ENCODE measurements at places on chromosomes 6 and 20. TPM values are rescaled to one million over a fixed set of nuclear protein-coding genes. Genes with fewer than 3 reads are reported as not detected.

GRCh38 chr6:37566111-37566949 lies 66.6 kb upstream of the CCDC167 start:
- DNase-seq = no peak

DNA sequence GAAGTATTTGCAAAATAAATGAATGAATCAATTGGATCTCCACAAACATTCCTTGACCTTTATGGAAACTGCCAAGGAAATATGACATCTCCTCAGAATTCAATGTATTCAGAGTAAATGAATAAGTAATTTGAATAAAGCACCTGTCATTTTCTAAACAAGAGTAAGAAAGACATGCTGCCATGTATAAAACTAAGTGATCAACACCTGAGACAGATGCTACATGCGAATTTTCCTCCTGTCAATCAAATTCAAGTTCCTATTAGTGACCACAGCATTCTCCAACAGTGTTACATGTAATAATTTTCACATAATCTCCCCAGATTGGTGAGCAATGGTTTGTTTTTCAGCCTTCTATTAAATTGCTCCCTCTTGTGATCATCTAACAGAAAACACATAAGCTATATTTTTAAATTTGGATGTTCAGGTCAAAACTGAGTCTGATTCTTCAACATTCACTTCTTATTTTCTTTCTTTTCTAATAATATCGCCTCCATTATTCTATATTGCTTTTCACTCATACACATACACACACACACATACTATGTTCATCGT lies 163.2 kb upstream of the RNF217 start:
- no peak for DNase-seq

The ME1 gene
- 38.5 TPM for total RNA-seq

The CDH22 gene
- not detected for total RNA-seq

The HLA-DQB1 gene
- total RNA-seq = 3.7 TPM

The SERPINB1 gene
- 2.0 TPM for total RNA-seq

The DUSP22 gene
- 34.9 TPM for total RNA-seq

- DNase-seq = no peak
Measured at GRCh38 chr6:71222671-71223070, 65.9 kb upstream of the OGFRL1 start.

- DNase-seq = peak; percentile 82
Measured at GRCh38 chr6:161010418-161010817, 18.8 kb downstream of the MAP3K4 start.

The OXT gene
- total RNA-seq = not detected

DNA sequence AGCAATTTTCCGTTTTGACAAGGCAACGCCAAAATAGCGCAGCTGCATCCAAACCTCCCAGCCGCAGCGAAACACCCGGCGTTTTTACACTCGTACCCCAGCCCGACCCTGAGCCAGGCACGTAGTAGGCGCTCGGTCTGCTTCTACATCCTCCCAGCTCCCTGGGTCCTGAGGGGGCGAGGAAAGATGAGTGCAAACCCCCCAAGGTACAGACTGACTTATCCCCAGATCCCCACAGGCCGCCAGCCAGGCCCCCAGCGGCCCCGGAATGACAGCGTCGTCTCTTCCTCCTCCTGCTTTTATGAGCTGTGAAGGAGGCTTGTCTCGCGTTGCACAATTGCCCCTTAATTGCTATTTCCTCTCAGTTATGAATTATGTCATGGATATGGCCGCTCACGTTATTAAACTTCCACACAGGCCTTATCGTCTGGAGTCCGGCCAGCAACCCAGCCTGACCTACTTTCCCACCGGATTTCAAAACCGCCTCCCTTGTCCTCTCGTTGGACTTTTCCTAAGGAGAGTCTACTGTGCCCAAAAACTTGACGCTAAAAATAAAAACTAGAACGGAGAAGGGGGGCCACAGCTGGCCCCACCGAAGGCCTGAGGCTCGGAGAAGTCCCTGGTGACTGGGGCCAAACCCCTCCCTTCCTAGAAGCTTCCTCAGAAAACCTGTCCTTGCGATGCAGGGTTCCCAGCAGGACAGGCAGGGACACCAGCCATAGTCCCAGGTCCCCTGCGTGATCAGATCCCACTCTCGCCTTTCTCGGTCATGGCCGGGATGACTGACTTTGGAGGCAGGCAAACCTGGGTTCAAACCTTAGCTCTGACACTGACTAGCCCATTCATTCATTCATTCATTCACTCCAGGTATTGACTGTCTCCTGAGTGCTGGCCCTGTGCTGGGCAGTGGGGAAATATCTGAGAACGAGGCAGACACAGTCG lies 130.9 kb upstream of the PTPN1 start:
- DNase-seq = peak; percentile 45

- DNase-seq = no peak
Measured at GRCh38 chr20:48826883-48827771, 672 bp downstream of the PREX1 start.

The LBP gene
- total RNA-seq = not detected

GRCh38 chr6:118581489-118581959 lies 33.4 kb downstream of the PLN start:
- peak; percentile 75 for DNase-seq

The RIN2 gene
- total RNA-seq = 22.8 TPM

DNA sequence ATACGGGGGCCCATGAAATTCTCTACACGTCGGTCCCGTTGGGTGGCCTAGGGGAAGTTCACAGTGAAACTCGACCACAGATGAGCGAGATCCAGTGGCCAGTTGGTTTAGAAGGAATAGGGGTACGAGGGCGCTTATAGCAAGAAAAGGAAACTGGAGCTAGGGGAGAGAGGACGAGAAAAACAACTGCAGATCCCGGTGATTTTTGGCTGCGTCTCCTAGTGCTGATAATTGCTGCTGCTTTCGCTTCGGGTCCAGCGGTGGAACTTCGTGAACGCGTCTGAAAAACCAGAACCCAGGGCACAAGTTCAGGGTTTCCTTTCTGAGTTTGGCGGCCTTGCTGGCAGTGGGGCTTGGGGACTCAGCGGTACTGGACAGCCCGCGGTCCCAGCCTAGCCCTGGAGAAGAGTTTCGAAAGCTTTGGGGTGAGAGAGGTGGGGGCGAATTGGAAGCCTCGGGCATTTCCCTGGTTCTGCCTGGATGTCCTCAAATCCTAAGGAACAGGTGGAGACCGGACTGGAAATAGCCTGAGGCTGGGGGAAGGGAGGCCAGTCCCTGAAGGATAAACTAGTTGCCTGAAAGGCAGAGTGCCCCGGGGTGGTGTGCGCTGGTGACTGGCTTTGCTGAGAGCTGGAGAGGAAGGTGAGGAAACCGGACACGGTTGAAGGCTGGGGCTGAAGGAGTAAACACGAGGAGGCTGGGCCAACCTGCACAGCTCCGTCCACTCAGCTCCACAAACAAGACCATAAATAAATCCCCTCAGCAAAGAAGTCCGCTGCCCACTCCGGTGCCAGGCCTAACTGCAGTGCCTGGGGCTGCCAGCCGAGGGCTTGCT lies 793 bp downstream of the GMPR start:
- no peak for DNase-seq

GRCh38 chr20:38112930-38113294 lies 52.2 kb downstream of the TGM2 start:
- DNase-seq = no peak

DNA sequence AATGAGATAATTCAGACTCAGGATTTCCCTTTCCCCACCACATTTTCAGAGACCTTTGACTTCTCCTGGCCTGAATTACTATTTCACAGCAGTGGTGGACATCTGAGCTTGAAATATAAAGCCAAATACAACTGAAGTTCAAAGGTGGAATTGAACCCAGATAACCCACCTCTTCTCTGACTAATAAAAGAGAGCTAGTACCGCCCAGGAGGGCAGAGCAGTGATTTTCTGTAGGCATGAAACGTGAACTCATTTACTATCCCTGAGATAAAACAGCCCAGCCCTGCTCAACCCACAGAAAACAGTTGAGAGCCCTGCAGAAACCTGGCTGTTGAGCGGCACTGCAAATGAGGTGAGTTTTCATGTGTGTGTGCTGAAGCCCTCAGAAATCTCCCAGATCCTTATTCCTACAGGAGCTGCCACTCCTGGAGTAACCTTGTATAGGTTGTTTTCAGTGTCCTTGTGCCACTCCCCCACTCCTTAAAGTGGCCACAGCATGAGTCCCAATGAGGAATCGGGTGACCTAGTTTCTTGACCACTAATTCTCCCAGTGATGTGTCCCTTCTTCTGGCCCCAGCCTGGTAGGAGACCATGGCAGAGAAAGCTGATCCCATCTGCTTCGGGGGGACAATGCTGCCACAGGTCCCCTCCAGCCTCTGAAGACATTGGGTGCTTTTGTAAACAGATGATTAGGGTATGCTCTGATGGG lies 99.2 kb downstream of the NOL4L start:
- no peak for DNase-seq

GRCh38 chr20:19920381-19921138 lies 96.6 kb upstream of the NAA20 start:
- DNase-seq = no peak

DNA sequence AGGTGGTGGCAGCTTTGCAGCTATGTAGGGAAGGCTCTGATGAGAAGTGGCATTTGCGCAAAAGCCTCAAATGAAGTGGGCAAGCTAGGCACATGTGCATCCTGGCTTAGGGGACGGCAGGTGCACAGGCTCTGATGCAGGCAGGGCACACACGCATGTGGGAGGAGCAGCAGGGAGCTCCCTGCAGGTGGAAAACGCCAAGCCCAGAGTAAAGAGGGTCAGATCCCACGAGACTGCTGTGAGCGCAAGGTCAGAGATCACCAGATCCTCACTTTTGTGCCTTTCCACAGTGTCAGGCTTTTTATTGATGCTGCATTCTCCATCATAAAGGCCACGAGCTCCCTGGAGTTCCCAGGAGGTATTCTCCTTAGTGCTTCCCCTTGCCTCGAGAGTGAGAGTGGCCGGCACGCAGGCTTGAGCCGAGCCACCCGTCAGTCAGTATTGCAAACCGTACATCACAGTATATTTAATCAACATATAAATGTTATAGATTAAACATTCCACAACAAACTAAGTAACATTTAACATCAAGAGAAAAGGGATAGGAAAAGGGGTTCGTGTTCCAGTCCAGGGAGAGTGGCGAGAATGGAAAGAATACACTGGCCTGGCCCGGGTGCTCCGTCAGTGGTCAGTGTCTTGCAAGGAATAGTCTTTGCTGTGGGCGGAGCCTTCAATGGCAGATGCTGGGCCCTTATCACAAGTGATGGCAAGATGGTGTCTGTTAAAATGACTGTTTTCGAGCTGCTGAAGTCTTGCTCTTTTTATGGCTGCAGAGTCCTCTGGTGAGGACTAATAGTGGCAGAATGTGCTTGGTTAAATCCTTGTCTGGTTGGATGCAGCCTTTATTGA lies 109.4 kb downstream of the SYNDIG1 start:
- no peak for DNase-seq

GRCh38 chr6:16824845-16825685 lies 63.8 kb upstream of the ATXN1 start:
- DNase-seq = no peak

The TP53INP2 gene
- 19.6 TPM for total RNA-seq

DNA sequence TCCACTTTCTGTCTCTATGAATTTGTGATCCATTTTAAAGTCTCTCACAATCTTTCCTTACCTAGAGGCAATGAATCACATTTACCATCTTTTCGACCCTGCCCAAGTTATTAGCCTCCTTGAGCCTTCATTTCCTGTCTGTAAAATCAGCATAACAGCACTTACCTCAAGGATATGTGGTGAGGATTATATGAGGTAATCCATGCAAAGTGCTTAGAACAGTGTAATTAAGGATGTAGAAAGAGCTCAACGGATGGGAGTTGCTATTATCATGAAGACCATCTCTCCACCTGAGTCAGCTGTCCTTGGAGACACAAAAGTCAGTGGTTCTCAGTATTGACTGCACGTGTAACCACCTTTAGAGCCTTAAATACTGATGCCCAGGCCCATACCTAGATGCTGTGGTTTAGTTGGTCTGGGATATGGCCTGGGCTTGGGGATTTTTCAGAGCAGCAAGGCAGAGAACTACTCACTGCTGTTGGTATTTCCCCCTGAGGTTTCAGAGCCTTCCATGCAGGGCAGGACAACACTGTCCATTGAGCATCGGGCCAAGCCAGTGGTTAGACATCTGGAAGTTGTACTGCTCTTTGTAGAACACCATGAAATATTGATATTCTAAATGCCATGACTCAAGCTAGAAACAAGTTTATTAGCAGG lies 55.8 kb downstream of the LYRM2 start:
- no peak for DNase-seq

Measured in astrocyte (in vitro differentiated cells and primary cell).